ENCODE measurements at places on chromosomes 12 and 14. TPM values are rescaled to one million over a fixed set of nuclear protein-coding genes. Genes with fewer than 3 reads are reported as not detected.

KRT72 gene
- 0.51 TPM for total RNA-seq

DENND5B gene
- 37.0 TPM for total RNA-seq

KCNMB4 gene
- 2.9 TPM for total RNA-seq

RND1 gene
- not detected for total RNA-seq

DNA sequence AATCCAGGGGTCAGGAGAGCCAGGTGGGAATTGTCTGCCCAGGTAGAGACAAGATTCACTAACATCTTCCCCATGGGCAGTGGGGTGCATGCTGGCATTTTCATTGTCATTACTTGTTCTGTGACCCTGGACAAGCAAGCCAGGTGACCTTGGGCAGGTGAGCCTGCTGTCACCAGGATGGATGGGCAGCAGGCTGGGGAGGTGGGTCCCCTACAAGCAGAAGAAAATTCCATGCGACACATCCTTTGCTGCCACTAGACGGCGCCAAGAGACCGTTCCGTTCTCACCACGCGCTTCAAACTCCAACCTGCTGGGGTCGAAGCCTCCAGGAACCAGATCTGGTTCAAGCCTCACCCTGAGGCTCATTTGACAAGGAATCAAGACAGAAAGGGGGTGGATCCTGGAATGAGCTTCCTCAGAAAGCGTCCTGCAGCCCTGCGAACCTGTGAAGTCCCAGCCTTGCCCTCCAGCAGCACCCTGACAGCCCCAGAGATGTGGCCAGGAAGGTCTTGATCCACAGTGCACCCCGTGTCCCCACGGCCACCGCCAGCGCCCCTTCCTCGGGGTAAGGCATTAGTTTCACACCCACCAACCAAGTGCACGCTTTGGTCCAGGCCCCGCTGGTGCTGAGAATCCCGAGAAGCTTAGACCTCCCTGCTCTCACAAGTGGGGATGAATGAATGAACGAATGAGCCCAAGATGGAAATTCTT is 3.2 kb upstream of the DYNC1H1 start:
- peak; percentile 73 for DNase-seq

DNA sequence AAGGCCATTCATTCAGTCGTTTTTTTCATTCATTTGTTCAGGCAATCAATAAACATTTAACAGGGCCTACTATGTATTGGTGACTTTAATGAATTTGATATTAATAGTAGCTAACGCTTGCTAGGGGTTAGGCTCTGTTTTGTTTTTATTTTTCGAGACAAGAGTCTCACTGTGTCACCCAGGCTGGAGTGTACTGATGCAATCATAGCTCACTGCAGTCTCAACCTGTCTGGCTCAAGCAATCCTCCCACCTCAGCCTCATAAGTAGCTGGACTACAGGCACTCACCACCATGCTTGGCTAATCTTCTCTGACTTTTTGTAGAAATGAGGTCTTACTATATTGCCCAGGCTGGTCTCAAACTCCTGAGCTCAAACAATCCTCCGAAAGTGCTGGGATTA is 25.6 kb upstream of the MED13L start:
- DNase-seq, result no peak

DNA sequence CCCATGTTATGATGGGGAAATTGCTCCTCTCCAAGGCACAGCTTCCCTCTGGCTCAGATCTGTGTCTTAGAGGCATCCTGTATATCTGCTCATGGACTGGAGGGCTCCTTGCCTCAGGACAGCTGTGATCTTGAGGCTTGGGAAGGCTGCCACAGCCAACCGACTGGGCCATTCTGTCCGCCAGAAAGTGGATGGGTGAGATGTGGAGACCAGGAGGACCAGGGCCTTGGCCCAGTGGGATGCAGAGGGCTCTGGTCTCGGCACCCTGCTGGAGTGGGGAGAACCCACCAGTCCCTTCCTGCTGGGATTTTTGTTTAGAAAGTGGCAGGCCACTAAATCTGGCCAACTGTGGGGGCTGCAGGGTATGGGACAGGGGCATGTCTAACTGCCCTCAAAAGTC is 148.6 kb downstream of the CALM1 start:
- DNase-seq, result no peak

GRCh38 chr14:24712909-24713308 is 78.9 kb upstream of the GZMB start:
- DNase-seq, result no peak

- peak; percentile 42 for DNase-seq
Observed at GRCh38 chr12:64672925-64673409, 62.7 kb downstream of the RASSF3 start.

NOXRED1 gene
- total RNA-seq, result not detected

DNA sequence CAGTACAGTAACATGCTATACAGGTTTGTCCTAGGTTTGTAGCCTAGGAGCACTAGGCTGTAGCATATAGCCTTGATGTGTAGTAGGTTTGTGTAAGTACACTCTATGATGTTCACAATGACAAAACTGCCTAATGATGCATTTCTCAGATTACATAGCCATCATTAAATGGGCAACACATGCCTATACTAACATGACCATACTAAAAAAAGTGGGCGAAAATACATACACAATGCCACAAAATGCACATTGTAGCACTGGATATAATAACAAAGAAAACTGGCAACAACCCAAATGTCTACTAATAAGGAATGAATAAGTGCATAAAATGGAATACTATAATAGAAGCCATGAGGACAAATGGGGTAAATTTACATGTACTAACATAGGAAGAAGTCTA is 31.3 kb upstream of the NDUFA12 start:
- DNase-seq, result no peak

ABCD2 gene
- total RNA-seq, result 0.29 TPM

- no peak for DNase-seq
Observed at GRCh38 chr14:68926236-68926635, 52.9 kb downstream of the ACTN1 start.

DNA sequence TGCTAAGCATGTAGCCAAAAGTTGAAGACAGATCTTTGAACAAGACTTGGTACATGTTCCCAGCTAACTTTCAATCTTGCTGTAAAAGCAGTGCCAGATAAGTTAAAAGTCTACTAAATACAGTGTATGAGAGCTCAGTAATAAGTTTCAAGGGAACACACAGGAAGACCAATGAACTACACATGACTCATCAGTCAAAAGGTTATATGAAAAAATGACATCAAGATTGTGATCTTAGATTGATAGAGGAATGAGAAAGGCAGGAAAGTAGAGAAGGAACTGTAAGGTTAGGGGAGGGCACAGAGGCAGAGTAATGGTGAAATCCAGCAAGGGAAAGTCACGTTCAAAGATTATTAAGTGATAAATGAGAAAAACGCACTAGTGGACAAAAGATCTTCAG is 249.9 kb upstream of the FLRT2 start:
- DNase-seq, result no peak

DNA sequence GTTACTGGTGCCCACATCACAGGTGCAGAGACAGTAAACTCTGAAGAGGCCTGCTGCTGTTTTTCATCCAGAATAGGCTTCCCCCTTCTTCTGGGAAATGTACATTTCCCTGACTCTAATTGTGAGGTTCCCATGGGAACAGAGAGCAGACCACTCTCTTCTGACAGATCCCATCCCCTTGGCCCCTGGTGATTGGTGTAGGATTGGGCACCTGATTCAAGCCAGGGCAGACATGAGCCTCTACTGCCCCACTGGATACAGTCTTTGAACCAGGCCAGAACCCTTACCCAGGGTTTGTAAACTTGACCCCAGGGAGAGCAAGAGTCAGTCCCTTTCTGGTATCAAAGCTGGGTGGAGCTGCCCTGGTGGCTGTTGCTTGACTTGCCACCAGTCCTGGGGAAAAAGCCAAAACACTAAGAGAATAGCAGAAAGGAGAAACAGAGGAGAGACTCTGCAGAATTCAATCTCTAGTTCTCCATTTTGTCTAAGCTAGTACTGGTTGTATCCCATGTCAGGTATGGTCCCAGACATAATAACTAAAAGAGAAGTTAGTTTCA is 14.8 kb upstream of the NFYB start:
- no peak for DNase-seq

DNA sequence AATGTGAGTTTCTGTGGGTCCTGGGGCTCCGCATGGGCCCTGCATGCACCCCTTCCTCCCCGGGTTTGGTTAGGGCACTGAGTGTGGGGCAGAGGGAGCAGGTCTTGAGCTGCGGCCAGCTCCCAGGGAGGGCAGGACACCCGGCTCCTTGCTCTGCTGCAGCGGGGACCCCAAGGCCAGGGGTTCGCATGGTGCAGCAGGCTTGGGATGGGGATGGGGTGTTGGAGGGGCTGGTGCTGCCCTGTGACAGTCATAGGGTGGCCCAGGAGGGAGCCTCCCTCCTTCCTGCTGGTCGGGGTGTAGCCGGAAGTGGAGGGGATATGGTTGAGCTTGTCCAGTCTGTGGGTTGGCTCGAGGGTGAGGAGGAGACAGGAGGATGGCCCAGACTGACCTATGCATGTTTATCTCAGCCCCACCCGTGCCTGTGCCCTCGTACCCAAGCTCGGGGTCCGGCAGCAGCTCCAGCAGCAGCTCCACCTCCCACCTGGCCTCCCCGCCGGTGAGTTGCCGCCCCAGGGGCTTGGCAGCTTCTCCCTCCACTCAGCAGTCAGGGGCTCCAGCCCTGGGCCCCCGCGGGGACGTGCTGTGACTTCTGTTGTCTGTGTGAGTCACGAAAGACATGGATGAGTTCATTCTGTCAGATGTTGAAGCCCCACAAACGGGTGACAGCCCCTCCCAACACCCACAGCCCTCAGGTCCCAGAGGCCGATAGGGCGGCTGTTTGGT is 16.0 kb downstream of the ULK1 start:
- DNase-seq, result no peak

DNA sequence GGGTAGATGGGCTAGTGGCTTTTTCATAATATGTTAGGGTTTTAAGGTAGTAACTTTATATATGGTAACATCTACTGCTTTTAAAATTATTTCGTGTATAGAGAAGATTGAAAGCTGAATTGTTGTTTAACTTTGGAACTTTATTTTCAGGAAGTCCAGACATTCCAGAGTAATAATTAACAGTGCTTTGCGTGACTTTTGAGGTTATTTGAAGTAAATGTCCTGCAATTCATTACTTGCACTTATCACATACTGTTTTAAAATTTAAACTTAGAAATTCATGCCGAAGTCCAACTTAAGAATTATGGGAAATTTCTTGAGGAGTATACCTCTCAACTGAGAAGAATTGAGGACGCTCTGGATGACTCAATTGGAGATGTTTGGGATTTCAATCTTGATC is 3.3 kb downstream of the WASHC4 start:
- no peak for DNase-seq

DNA sequence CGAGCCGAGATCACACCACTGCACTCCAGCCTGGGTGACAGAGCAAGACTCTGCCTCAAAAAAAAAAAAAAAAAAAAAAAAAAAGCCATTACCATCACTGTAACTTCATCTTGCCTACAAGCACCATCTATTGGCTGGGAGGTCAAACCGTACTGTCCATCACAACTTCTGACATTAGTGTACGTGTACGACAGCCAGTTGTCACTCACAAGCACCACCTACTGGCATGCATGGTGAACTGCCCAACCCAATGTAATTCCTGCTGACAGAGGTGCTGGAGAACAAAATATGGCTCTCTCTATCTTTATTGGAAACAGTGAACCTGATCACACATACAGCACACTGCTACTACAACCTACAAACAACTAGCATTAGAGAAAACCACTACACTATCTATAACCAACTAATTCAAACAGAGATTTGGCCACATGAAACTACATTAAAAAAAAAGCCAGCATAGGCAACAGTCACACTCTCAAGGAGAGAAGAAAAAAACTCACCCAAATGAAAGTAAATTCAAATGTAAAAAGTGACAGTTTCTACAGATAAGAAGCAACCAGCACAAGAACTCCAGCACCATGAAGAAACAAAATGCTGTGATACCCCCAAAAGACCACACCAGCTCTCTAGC is 82.3 kb downstream of the PUS7L start:
- DNase-seq, result no peak

GRCh38 chr12:101780599-101780998 is 41.3 kb upstream of the SYCP3 start:
- no peak for DNase-seq

- no peak for DNase-seq
Observed at GRCh38 chr12:114291389-114292060, 114.4 kb downstream of the TBX5 start.

DNA sequence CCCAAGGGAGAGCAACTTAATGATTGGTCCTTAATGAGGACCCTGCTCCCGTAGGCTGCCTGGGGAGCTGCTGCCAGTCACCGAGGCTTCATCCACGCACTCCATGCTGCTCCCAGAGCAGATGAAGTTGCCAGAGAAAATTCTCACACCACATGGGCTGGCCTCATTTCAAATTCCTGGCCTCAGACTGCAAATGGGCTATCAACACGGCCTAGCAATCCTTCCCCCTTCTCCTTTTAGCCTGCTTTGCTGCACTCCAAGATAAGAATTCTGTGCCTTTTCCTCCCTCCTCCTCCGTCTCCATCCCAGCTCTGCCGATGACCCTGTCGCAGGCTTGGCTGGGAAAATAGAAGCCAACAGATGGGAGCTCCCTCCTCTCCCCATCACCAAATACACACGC is 10.8 kb upstream of the DGLUCY start:
- DNase-seq, result no peak

- DNase-seq, result no peak
Observed at GRCh38 chr14:105508069-105508468, 17.0 kb downstream of the TEDC1 start.

- DNase-seq, result no peak
Observed at GRCh38 chr12:41476499-41477439, 288.6 kb downstream of the PDZRN4 start.

- DNase-seq, result no peak
Observed at GRCh38 chr14:66092206-66092605, 394.0 kb upstream of the CCDC196 start.

DNA sequence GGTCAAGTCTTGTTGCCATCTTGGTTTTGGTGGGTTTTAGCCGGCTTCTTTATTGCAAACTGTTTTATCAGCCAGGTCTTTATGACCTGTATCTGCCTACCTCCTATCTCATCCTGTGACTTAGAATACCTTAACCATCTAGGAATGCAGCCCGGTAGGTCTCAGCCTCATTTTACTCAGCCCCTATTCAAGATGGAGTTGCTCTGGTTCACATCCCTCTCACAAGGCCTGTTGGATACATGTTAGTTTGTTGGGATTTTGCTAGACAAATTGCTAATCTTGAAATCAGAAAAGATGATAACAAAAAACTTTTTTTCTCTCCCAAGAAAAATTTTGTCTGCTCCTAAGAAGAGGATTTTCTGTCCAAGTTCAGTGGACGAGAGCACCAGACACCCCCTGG is 27.6 kb upstream of the CCDC63 start:
- no peak for DNase-seq
